ENCODE measurements at places on chromosomes 7 and 10. TPM values are rescaled to one million over a fixed set of nuclear protein-coding genes. Genes with fewer than 3 reads are reported as not detected.
A peak's percentile ranks its signal among the peaks of the same experiment; 100 is the strongest.

ZNF117 gene
- total RNA-seq = 1.7 TPM

ZNF3 gene
- 18.8 TPM for total RNA-seq

GRCh38 chr10:43316988-43317387 is 50.1 kb upstream of the RASGEF1A start:
- DNase-seq = no peak

GRCh38 chr10:119139464-119140067 is 25.9 kb downstream of the SFXN4 start:
- peak; percentile 51 for DNase-seq

DNA sequence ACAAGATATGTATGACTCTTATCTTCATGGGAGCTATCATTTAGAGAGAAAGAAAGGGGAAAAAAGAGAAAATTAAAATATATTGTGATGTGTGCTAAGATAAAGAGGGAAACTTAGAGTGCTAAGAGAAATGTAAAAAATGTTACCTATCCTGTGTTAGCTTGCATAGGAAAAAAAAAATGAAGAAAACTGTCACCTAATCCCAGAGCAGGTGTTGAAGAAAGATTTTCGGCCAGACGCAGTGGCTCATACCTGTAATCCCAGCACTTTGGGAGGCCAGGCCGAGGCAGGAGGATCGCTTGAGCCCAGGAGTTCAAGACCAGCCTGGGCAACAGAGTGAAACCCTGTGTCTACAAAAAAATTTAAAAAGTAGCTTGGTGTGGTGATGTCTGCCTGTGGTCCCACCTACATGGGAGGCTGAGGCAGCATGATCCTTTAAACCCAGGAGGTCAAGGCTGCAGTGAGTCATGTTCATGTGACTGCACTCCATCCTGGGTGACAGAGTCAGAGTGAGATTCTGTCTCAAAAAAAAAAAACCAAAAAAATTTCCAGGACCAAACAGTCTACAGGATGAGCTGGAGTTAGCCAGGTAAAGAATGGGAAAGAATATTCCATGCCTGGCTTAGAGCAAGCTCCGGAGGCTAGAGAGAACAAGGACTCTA is 2.4 kb upstream of the MKLN1 start:
- peak; percentile 13 for DNase-seq

MNX1 gene
- total RNA-seq = not detected

GRCh38 chr7:117149692-117150091 is 173.2 kb downstream of the WNT2 start:
- DNase-seq = no peak

GIMAP8 gene
- total RNA-seq = 3.6 TPM

DNA sequence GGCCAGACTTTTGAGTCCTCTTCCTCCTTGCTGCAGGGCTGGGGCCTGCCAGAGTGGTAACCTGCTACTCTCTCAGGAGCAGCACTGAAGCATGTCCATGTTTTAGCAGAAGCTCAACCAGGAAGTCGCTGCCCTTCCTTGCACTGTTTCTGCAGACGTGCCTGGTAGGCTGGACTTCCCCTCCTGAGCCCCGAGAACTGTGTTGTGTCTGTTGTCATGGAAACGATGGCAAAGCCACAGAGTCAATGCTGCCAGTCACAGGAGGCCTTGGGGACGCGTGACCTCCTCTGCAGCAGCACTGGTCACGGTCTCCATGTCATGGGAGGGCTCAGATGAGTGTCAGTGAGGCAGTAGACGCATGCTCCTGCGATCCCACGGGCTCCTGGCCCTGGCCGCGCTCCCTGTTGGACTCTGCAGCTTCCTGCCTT is 145.5 kb downstream of the FANK1 start:
- peak; percentile 28 for DNase-seq
